ENCODE measurements at places on chromosomes 16 and 17. TPM values are rescaled to one million over a fixed set of nuclear protein-coding genes. Genes with fewer than 3 reads are reported as not detected.

Gene HOXB8
- total RNA-seq = not detected

Gene C17orf67
- total RNA-seq = 5.4 TPM

Gene PYY
- total RNA-seq = not detected

Gene CDC42EP4
- not detected for total RNA-seq

Gene PRSS27
- total RNA-seq = 5.7 TPM

Gene CA5A
- total RNA-seq = not detected

Gene PRKCB
- 51.6 TPM for total RNA-seq

Gene ADGRG3
- not detected for total RNA-seq

Gene C17orf50
- total RNA-seq = not detected

Gene TEKT5
- 1.00 TPM for total RNA-seq

Gene TBX2
- not detected for total RNA-seq
